ENCODE measurements at places on chromosomes 4 and X. TPM values are rescaled to one million over a fixed set of nuclear protein-coding genes. Genes with fewer than 3 reads are reported as not detected.

GRCh38 chrX:25754399-25754798 lies 383.7 kb upstream of the MAGEB18 start:
- no peaks in the 10 kb centered on the region for H3K4me1 ChIP-seq
- H3K36me3 ChIP-seq = no peaks in the 10 kb centered on the region
- no peak overlapping the region for H3K27ac ChIP-seq

DNA sequence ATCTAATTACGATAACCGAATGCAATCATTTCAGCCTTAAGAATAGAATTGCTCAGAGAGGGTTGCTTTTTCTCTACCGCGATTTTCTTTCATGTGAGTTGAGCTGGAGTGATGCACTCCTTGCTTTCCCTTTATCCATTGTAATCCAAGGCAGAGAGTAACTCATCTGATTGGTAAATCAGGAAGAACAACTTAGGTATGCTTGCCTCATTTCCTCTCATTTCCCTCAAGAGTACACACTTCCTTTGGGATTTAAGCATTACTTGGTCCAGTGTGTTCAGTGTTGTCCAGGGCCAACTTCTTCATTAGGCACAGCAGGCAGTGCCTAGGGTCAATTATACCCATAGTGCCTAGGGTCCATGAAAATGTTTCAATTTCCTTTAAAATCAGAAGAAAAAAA lies 15.7 kb upstream of the N4BP2 start:
- no peak for DNase-seq
- peaks cover 1% of the 10 kb centered on the region for H3K4me1 ChIP-seq
- H3K27ac ChIP-seq = no peak overlapping the region
- no peak overlapping the region for H3K4me3 ChIP-seq

GRCh38 chr4:140757232-140757630 lies 1.0 kb upstream of the TBC1D9 start:
- H3K4me1 ChIP-seq = peaks cover 5% of the 10 kb centered on the region
- H3K27me3 ChIP-seq = no peaks in the 10 kb centered on the region
- peak overlapping the region; percentile 93 for H3K27ac ChIP-seq
- DNase-seq = no peak

Gene MSANTD1
- polyA plus RNA-seq = 0.31 TPM

Gene FMR1
- polyA plus RNA-seq = 14.9 TPM

- H3K4me1 ChIP-seq = peaks cover 3% of the 10 kb centered on the region
- H3K27ac ChIP-seq = no peak overlapping the region
- H3K36me3 ChIP-seq = no peaks in the 10 kb centered on the region
- DNase-seq = no peak
- no peak overlapping the region for H3K4me3 ChIP-seq
- no peaks in the 10 kb centered on the region for H3K27me3 ChIP-seq
These were observed 5.4 kb downstream of the ZCCHC18 start for GRCh38 chrX:104117759-104118158.

Gene DOK7
- 1.7 TPM for polyA plus RNA-seq

Gene PLXNB3
- polyA plus RNA-seq = 11.9 TPM

DNA sequence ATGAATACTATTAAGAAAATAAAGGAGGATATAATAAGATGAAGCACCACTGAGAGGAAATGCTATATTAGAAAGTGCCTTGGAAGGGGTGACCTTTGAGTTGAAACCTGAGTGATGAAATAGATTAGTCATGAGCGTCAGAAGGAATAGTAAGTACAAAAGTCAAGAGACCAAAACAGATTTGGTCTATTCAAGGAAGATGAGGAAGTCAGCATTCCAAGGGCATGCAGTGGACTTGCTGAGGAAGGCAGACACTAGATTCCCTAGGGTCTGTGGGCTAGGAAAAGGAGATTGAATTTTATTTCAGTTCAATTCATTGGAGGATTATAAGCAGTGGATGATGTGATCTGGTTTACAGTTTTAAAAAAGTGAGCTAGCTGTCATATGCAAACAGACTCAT lies 73.0 kb upstream of the WDFY3 start:
- no peak overlapping the region for H3K4me3 ChIP-seq
- H3K36me3 ChIP-seq = no peaks in the 10 kb centered on the region
- H3K27ac ChIP-seq = no peak overlapping the region
- DNase-seq = no peak

DNA sequence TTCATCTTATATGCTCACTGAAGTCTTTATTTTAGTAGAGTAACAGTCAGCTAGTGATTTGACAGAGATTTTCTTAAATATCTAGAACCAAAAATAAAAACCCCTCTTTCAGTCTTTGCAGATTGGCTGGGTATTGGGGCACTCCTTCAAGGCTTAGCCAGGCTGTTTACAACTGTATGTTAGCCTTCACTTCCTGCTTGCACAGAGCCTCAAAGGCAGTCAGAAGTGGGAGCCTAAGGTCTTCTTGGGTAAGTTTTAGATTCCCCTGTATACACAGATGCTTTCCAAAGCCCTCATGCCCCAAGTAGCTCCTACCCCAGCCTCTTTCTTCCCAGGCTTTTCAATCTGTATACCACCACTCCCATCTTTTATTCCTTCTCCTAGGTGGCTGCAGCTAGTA lies 136.1 kb upstream of the STIM2 start:
- DNase-seq = no peak
- H3K36me3 ChIP-seq = no peaks in the 10 kb centered on the region
- H3K4me3 ChIP-seq = no peak overlapping the region
- H3K4me1 ChIP-seq = no peaks in the 10 kb centered on the region
- no peak overlapping the region for H3K27ac ChIP-seq

GRCh38 chr4:76605099-76605563 lies 170.1 kb downstream of the SHROOM3 start:
- peaks cover 56% of the 10 kb centered on the region for H3K4me1 ChIP-seq
- no peak for DNase-seq
- H3K27me3 ChIP-seq = no peaks in the 10 kb centered on the region
- H3K27ac ChIP-seq = no peak overlapping the region
- H3K36me3 ChIP-seq = no peaks in the 10 kb centered on the region

DNA sequence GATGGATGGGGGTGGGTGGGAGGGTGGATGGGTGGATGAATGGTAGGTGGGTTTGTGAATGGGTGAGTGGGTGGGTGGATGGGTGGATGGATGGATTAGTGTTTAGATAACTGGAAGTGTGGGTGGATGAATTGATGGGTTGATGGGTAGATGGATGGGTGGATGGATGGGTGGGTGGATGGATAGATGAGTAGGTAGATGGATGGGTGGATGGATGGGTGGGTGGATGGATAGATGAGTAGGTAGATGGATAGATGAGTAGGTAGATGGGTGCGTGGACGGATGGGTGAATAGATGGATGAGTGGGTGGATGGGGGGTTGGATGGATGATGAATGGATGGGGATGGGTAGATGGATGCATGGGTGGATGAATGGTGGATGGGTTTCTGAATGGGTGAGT lies 20.3 kb upstream of the ASMTL start:
- H3K27me3 ChIP-seq = peaks cover 30% of the 10 kb centered on the region
- H3K4me1 ChIP-seq = no peaks in the 10 kb centered on the region
- no peak overlapping the region for H3K4me3 ChIP-seq
- no peak overlapping the region for H3K27ac ChIP-seq
- no peak for DNase-seq

DNA sequence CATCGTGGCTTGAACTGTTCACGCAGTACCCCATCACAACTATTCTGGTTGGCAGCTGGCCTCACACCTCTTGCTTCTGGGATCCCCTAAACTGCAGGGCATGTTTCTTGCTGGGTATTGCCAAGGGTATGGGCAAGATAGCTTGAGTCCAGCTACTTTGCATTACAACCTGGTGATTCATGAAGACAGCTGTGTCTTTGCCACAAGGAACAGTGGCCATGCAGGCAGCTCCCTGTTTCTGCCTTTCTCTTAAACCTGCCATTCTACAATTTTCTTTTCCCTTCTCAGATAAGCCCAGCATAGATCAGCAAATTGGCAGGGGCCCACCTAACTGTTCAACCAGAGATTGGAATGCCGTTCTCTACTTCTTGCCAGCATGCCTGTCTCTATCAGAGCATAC lies 42.8 kb downstream of the TENM3 start:
- DNase-seq = no peak
- no peak overlapping the region for H3K27ac ChIP-seq
- no peaks in the 10 kb centered on the region for H3K36me3 ChIP-seq

Gene DMD
- polyA plus RNA-seq = 8.7 TPM

GRCh38 chrX:119181491-119181890 lies 53.9 kb upstream of the KIAA1210 start:
- H3K27me3 ChIP-seq = no peaks in the 10 kb centered on the region
- H3K4me1 ChIP-seq = no peaks in the 10 kb centered on the region
- H3K27ac ChIP-seq = no peak overlapping the region
- no peaks in the 10 kb centered on the region for H3K36me3 ChIP-seq
- H3K4me3 ChIP-seq = no peak overlapping the region

DNA sequence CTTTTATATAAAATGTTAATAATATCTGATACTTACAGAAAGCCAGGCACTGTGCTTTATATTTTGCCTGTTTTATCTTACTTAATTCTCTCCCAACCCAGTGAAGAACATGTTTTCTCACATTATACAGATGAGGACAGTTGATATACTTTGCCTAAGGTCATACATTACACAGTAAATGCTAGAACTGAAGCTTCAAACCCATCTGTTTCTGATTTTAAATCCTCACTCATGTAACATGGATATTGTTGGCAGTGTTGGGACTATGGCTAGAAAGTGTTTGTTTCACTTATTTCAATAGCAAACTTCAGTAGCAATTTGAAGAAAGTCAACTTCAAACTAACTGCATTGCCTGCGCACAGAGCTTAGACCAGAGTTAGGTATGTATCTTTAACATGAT lies 57.4 kb downstream of the RAPGEF2 start:
- DNase-seq = no peak
- no peak overlapping the region for H3K27ac ChIP-seq
- no peaks in the 10 kb centered on the region for H3K36me3 ChIP-seq

- H3K4me1 ChIP-seq = peaks cover 12% of the 10 kb centered on the region
- H3K4me3 ChIP-seq = no peak overlapping the region
- no peak for DNase-seq
- H3K27ac ChIP-seq = no peak overlapping the region
- H3K27me3 ChIP-seq = no peaks in the 10 kb centered on the region
- no peaks in the 10 kb centered on the region for H3K36me3 ChIP-seq
These were observed 11.0 kb upstream of the SCD5 start for GRCh38 chr4:82809619-82810018.

Gene RNF128
- 7.5 TPM for polyA plus RNA-seq

DNA sequence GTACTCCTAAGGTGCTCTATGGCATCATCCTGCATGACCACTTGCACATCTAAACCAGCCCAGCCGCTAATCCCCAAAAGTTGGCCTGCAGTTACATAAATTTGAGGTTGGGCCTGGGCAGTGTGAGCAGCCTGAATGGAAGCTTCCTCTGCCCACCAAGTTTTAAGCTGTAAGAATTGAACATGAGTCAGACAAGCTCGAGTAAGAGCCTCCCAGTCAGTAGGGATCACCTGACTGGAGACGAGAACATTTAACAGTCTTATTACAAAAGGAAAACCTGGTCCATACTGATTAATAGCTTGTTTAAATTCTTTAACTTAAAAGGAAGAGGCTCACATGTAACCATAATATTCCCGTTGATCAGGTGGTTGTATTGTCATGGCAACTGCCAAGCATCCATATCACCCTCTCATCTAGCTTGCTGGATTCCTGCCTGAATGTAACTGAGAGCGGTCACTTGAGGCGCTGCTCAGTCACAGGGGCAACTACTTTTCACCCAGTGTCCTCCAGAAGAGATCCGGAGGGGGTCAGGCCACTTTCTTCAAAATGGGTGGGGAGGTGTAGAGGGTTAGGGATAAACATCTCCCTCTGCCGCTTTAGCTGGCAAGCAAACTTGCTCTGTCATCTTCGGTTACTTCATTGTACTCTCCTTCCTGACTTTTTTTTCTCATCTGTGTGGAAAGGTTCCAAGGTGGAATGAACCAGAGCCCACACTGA lies 56.6 kb upstream of the WDR1 start:
- peak; percentile 66 for DNase-seq
- H3K36me3 ChIP-seq = no peaks in the 10 kb centered on the region
- H3K27me3 ChIP-seq = no peaks in the 10 kb centered on the region
- H3K4me3 ChIP-seq = no peak overlapping the region

Gene SRPX
- 33.1 TPM for polyA plus RNA-seq

Gene ODAPH
- polyA plus RNA-seq = not detected

- H3K4me1 ChIP-seq = no peaks in the 10 kb centered on the region
- no peak overlapping the region for H3K27ac ChIP-seq
- peak; percentile 3 for DNase-seq
- H3K27me3 ChIP-seq = no peaks in the 10 kb centered on the region
These were observed 632.5 kb downstream of the KCTD8 start for GRCh38 chr4:43816116-43816515.

DNA sequence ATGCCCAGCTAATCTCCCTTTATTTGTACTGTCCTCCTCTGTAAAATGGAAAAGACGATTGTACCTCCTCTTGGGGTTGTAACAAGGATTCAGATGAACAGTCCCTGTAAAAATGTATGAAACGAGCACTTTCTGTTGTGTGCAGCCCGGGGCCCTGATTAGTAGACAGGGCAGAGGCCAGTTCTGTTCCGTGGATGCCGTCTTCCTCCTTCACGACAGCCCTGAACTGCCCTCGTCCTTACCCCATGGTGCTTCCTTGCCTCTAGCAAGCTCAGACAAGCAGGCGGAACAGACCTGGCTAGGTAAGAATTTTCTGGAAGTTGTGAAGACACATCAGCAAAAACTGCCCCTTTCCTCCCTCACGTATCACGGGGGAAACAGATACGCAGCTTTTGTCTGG lies 22.3 kb upstream of the TADA2B start:
- H3K36me3 ChIP-seq = peaks cover 64% of the 10 kb centered on the region
- H3K4me3 ChIP-seq = no peak overlapping the region
- no peaks in the 10 kb centered on the region for H3K4me1 ChIP-seq
- no peak overlapping the region for H3K27ac ChIP-seq
- no peaks in the 10 kb centered on the region for H3K27me3 ChIP-seq
- no peak for DNase-seq

- H3K4me1 ChIP-seq = peaks cover 20% of the 10 kb centered on the region
- no peak overlapping the region for H3K27ac ChIP-seq
- peaks cover 72% of the 10 kb centered on the region for H3K36me3 ChIP-seq
- no peak overlapping the region for H3K4me3 ChIP-seq
These were observed 5.7 kb downstream of the CDKN2AIP start for GRCh38 chr4:183450108-183450507.

- H3K4me1 ChIP-seq = no peaks in the 10 kb centered on the region
- no peak for DNase-seq
- no peaks in the 10 kb centered on the region for H3K27me3 ChIP-seq
- no peaks in the 10 kb centered on the region for H3K36me3 ChIP-seq
- H3K27ac ChIP-seq = no peak overlapping the region
- no peak overlapping the region for H3K4me3 ChIP-seq
These were observed 169.6 kb downstream of the RAPGEF2 start for GRCh38 chr4:159272273-159273140.

GRCh38 chrX:31329298-31329697 lies 257.5 kb upstream of the FTHL17 start:
- H3K27ac ChIP-seq = no peak overlapping the region
- H3K27me3 ChIP-seq = no peaks in the 10 kb centered on the region
- no peak overlapping the region for H3K4me3 ChIP-seq
- no peak for DNase-seq
- H3K4me1 ChIP-seq = no peaks in the 10 kb centered on the region

DNA sequence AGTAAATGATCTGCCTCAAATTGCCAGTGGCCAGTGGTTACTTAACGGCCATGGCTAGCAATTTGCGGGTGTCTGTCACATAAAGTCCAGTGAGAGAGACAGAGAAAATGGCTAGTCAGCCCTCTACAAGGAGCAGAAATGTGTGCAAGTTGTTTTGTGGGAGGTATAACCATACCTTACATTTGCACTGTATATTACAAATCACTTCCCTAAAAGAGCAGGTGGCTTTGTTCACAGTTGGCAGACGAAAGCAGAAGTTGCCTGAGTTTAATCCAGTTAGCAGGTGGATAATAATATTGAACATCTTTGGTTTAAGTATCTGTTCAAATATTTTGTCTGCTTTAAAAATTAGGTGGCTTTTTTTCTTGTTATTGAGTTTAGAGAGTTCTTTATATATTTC lies 15.6 kb downstream of the SRPX start:
- no peaks in the 10 kb centered on the region for H3K36me3 ChIP-seq
- H3K4me1 ChIP-seq = no peaks in the 10 kb centered on the region
- no peaks in the 10 kb centered on the region for H3K27me3 ChIP-seq
- no peak for DNase-seq
- no peak overlapping the region for H3K4me3 ChIP-seq
